ENCODE measurements at places on chromosomes 5 and 9.

DNA sequence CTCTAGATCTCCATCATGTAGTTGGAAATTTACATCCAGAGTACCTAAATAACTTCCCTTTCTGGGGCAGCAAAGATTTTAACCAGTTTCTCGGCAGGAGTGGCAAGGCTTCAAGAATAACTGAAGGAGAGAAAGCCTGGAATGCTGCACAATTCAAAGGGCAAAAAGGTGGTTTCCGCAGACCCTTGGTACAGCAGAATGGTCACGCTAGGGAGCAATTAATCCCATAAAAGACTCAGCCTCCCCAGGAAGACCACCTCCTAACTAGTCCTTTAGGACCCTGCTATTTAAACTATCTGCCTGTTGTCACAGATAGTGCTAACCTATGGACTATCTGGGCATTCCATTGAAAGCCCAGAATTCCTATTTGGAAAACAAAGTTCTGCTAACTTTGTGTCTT, 3.6 kb downstream of the HTR1A start:
- no peak for DNase-seq

DNA sequence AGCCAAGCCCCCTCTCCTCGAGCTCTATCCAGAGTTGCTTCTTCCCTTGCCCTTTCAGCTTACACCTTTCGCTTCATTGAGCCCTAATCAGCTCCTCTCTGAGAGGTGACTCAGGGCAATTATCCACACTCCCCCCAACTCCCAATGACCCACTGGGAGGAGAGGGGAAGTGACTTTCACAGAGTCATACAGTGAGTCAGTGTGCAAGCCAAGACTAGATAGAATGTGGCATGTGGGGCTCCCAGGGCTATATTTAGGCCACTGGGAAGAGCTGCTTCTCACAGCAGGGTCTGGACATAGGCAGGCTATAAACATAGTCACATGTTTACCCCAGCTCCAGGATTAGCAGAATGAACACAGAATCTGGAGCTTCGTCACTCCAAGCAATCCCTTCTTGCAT, 57.4 kb downstream of the NRG2 start:
- DNase-seq = peak; percentile 90

- DNase-seq = peak; percentile 54
These were observed 282.9 kb downstream of the SLF1 start for GRCh38 chr5:94901191-94901979.

DNA sequence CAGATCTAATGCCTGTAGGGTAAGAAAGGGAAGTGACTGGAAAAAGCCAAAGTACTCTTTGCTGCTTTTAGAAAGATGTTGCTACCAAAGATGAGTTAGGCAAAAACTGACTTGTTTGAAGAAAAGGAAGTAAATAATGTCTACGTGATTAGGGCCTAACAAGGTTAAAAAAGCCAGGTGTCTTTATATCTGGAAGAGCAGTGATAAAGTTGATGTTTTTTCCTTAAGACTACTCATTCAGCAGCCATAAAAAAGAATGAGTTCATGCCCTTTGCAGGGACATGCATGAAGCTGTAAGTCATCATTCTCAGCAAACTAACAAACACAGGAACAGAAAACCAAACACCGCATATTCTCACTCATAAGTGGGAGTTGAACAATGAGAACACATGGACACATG, 13.5 kb upstream of the AMACR start:
- peak; percentile 19 for DNase-seq

- DNase-seq = no peak
These were observed 199.1 kb upstream of the SLC30A5 start for GRCh38 chr5:68894673-68895072.

All from foreskin fibroblast (primary cell).